ENCODE measurements at places on chromosomes 7 and 10.

DNA sequence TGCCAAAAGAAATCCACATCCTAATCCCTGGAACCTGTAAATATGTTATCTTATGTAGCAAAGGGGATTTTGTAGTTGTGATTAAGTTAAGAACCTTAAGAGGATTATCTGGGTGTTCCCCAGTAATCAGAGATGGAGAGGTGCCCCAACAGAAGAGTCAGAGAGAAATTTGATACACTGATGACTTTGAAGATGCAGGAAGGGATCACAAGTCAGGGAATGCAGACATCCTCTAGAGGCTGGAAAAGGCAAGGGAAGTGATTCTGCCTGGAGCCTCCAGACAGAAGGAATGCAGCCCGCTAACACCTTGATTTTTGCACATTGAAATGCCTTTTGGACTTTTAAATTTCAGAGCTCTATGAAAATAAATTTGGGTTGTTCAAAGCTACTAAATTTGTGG, 531.7 kb downstream of the DNAJB9 start:
- H3K4me1 ChIP-seq = no peaks in the 10 kb centered on the region
- H3K36me3 ChIP-seq = no peaks in the 10 kb centered on the region
- H3K4me3 ChIP-seq = no peak overlapping the region
- DNase-seq = no peak

GRCh38 chr10:89086801-89087521, 96.4 kb downstream of the FAS start:
- DNase-seq = no peak
- no peaks in the 10 kb centered on the region for H3K27me3 ChIP-seq
- H3K4me3 ChIP-seq = no peak overlapping the region
- no peaks in the 10 kb centered on the region for H3K4me1 ChIP-seq
- H3K36me3 ChIP-seq = no peaks in the 10 kb centered on the region

DNA sequence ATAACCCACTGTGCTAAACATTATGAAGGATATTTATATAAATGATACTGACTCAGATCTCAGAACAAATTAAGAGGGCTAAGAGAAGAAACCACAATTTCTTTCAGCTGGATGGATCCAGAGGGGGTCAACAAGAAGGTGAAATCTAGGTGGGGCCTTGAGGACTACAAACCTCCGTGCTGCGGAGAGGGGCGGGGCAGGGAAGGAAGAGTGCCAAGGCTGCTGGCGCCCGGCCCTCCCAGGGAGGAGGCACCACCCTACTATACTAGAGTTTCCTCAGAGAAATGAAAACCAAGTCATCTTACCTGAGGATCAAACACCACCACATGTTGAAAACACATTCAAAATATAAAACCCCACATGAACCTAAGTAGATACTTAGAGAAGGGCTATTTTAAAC, 29.3 kb upstream of the CRYGN start:
- H3K4me3 ChIP-seq = no peak overlapping the region
- no peaks in the 10 kb centered on the region for H3K27me3 ChIP-seq
- H3K27ac ChIP-seq = no peak overlapping the region
- DNase-seq = no peak
- H3K36me3 ChIP-seq = peaks cover 13% of the 10 kb centered on the region
- H3K4me1 ChIP-seq = peaks cover 25% of the 10 kb centered on the region

GRCh38 chr10:6396652-6397051, 183.4 kb downstream of the PRKCQ start:
- peaks cover 3% of the 10 kb centered on the region for H3K27me3 ChIP-seq
- DNase-seq = no peak
- no peak overlapping the region for H3K4me3 ChIP-seq
- H3K36me3 ChIP-seq = no peaks in the 10 kb centered on the region

DNA sequence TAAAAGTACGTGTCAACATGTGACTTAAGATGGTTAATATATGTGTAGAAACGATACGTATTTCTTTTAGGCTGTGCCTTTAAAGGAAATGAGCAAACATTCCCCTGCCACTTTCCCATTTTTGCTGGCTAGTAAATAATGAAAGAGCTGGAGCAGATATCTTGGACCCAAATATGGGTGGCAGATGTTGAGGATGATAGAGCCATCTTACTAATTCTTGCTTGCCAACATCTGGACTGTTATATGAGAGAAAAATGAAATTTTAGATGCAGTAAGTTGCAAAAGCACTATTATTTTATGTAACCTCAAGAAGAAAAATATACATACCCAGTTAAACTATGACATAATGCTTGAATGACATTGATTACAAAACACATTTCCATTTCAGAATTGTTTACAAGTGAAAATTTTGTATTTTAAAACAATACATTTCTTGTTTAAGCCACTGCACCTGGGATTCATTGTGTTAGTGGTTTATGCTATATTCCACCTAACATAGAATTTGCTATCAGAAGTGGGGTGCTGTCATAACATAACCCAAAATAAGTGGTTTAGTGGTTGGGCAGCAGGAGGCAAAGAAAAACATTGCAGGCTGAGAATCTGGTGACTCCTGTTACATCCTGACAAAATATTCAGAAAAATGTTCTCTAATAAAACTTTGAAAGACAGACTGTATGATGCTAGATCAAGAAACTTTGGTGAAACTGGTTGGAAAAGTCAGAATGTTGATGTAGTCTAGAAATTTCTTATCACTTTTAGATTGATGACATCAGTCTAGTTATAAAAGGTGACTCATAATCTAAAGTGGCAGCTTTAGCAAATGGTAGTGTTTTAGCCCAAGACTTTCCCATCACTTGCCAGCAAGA, 305.0 kb downstream of the PTEN start:
- no peaks in the 10 kb centered on the region for H3K36me3 ChIP-seq
- no peak overlapping the region for H3K27ac ChIP-seq
- peaks cover 14% of the 10 kb centered on the region for H3K4me1 ChIP-seq
- no peak for DNase-seq
- no peaks in the 10 kb centered on the region for H3K27me3 ChIP-seq

DNA sequence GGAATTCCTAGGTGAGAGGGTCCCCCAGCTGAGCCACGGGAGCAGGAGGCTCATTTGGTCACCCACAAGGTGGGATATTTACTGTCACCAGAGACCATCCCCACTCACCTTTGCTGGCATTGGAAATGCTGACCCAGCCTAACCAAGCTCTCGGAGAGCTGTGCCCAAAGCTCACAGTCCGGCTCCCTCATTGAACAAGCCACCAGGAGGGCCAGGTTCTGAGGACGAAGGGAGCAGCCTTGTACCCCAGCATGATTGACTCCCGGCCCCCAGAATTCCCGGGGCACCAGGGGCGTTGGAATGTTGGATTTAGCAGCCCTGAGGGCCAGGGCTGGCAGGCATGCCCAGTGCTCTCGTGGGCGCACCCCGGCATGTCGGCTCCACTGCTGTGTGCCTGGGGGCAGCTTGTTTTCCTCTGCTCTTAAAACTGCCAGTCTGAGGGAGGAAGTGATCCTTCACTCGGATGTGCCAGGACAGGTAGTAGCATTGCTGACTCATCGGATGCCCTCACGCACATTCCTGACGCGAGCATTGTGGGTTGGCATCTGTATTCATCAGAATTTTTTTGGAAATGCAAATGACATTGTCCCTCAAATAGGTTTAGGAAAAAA, 23.3 kb downstream of the CLIP2 start:
- no peaks in the 10 kb centered on the region for H3K36me3 ChIP-seq
- DNase-seq = no peak
- H3K27ac ChIP-seq = no peak overlapping the region
- peaks cover 27% of the 10 kb centered on the region for H3K27me3 ChIP-seq

GRCh38 chr10:128220021-128220420, 93.8 kb upstream of the MKI67 start:
- no peaks in the 10 kb centered on the region for H3K36me3 ChIP-seq
- H3K27ac ChIP-seq = no peak overlapping the region
- no peak overlapping the region for H3K4me3 ChIP-seq
- H3K4me1 ChIP-seq = peaks cover 6% of the 10 kb centered on the region
- DNase-seq = no peak

GRCh38 chr10:77577666-77578229, 59.9 kb downstream of the KCNMA1 start:
- H3K27me3 ChIP-seq = no peaks in the 10 kb centered on the region
- H3K4me3 ChIP-seq = no peak overlapping the region
- H3K4me1 ChIP-seq = no peaks in the 10 kb centered on the region
- no peak overlapping the region for H3K27ac ChIP-seq

GRCh38 chr7:131591687-131592319, 35.4 kb upstream of the PODXL start:
- no peak overlapping the region for H3K4me3 ChIP-seq
- no peak overlapping the region for H3K27ac ChIP-seq
- H3K36me3 ChIP-seq = no peaks in the 10 kb centered on the region
- no peaks in the 10 kb centered on the region for H3K4me1 ChIP-seq
- H3K27me3 ChIP-seq = no peaks in the 10 kb centered on the region
- no peak for DNase-seq

GRCh38 chr10:105146436-105146835, 505.3 kb downstream of the SORCS3 start:
- H3K4me3 ChIP-seq = no peak overlapping the region
- no peaks in the 10 kb centered on the region for H3K27me3 ChIP-seq
- no peaks in the 10 kb centered on the region for H3K36me3 ChIP-seq
- no peaks in the 10 kb centered on the region for H3K4me1 ChIP-seq
- no peak for DNase-seq

DNA sequence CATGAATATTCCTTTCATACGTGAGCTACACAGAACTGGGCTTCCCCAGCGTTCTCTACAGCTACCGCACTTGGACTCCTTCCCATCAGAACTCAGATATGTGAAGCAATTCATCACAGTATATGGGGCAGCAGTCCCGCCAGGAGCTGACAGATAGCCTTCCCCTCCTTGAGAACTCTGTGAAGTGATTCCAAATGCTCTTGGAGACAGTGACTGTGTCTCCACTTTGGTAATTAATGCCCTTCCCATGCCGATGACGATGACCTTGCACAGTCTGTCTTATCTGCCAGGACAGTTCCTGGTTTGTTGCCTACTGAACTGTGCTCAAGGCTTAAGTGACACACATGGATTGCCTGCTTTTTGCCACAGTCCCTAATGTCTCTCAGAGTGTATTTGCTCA, 75.0 kb upstream of the AFAP1L2 start:
- no peak overlapping the region for H3K4me3 ChIP-seq
- peaks cover 7% of the 10 kb centered on the region for H3K4me1 ChIP-seq
- no peaks in the 10 kb centered on the region for H3K27me3 ChIP-seq
- H3K27ac ChIP-seq = no peak overlapping the region

DNA sequence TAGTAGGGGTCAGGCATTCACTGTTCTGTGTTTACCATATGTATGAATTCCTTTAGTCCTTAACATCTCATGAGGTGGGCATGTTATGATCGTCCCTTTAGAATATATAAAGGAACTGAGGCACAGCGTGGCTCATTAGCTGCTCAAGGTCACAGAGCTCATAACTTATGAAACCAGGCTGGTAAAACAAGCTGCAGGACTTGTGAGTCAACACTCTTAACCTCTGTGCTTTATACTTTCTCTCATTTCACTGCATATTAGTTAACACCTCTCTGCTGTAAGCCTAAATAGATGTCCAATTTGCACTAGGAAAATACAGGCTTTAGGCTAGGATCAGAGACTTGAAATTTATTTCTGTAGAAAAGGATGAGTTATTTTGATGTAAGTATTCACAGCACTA, 180.3 kb upstream of the HDAC9 start:
- no peak overlapping the region for H3K27ac ChIP-seq
- no peak overlapping the region for H3K4me3 ChIP-seq
- H3K4me1 ChIP-seq = no peaks in the 10 kb centered on the region
- no peaks in the 10 kb centered on the region for H3K27me3 ChIP-seq

- no peaks in the 10 kb centered on the region for H3K27me3 ChIP-seq
- H3K4me1 ChIP-seq = peaks cover 56% of the 10 kb centered on the region
- no peak overlapping the region for H3K4me3 ChIP-seq
- no peak for DNase-seq
- H3K27ac ChIP-seq = peak overlapping the region; percentile 90
These were observed 8.5 kb downstream of the FAM53B start for GRCh38 chr10:124735491-124736286.
